ENCODE measurements at places on chromosomes 2 and 18. TPM values are rescaled to one million over a fixed set of nuclear protein-coding genes. Genes with fewer than 3 reads are reported as not detected.

ALPI gene
- not detected for total RNA-seq

AQP12A gene
- total RNA-seq = not detected

SERPINB11 gene
- total RNA-seq = not detected

ZNF397 gene
- 22.7 TPM for total RNA-seq

CNTNAP5 gene
- not detected for total RNA-seq

CLASP1 gene
- 98.6 TPM for total RNA-seq

ACSL3 gene
- total RNA-seq = 36.1 TPM

FBLN7 gene
- 48.5 TPM for total RNA-seq

RNF125 gene
- total RNA-seq = 12.0 TPM

PSMA8 gene
- 0.45 TPM for total RNA-seq

INPP5D gene
- total RNA-seq = 71.1 TPM

SCYGR5 gene
- total RNA-seq = not detected

DNA sequence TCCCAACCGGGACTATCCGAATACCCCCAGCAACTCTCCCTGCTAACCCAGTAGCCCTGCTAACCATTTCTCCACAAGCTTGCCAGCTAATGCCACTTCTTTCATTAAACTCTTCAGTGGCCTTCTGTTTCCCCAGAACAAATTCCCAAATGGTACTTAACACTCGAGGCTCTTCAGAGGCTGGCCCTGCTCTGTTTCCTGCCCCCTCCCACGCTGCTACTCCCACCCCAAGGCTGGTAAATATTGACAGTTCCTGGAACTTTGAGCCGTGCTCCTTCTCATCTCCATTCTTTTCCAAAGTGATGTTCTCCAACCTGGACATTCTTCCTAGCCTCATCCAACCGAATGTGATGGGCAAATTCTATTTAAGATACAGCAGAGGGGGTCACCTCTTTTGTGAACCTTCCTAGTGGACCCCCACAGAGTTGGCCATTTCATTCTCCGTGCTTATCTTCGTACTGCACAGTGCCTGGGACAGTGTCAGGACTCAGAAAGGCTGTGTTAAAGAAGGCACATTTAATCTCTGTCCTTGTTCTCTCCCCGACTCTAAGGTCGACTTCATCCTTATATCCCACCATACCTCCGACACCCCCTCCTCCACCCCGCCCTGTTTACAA is 3.2 kb upstream of the KIDINS220 start:
- no peak for DNase-seq

- DNase-seq = peak; percentile 78
Measured at GRCh38 chr2:240556553-240557100, 1.2 kb downstream of the ANKMY1 start.

GRCh38 chr2:212640428-212640827 is 101.8 kb upstream of the ERBB4 start:
- DNase-seq = no peak

GRCh38 chr2:46353509-46353908 is 56.3 kb downstream of the EPAS1 start:
- no peak for DNase-seq

- no peak for DNase-seq
Measured at GRCh38 chr2:193276560-193276959, 1081.8 kb upstream of the TMEFF2 start.

GRCh38 chr2:223487214-223487846 is 114.8 kb downstream of the SCG2 start:
- DNase-seq = no peak

DNA sequence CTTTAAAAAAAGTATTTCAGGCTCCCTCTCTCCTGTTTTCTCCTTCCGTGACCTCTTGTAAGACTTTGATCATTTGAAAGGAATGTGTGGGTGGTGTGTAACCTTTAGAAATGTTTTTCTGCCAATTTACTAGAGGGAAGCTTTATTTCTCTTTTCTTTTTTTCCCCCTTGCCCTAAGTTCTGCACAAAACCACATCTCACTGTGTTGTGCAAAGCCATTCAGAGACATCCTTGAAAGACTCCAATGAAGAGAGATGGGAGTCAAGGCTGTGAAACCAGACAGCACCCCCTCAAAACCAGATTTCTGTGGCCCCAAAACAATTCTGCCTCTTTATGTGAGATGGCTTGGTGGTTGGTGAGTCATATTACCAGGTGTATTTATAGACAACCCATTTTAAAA is 184.6 kb upstream of the ERBB4 start:
- no peak for DNase-seq

GRCh38 chr2:229610333-229610732 is 104.0 kb downstream of the DNER start:
- no peak for DNase-seq

DNA sequence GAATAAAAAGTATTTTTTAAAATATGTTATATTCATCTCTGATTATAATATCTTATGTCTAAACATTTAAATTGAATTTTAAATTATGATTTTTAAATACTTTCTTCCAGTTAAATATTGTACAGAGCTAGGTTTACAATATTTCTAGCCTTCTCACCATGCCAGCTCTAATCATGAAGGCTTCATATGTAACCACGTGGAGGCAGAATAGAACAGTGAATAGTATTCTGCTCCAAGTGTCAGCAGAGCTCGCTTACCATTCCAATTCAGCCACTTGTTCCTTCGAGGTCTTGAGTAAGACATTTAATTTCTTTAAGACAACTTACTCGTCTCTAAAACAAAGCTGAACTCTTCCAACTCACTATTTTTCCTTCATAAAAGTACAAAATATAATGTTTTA is 871.8 kb downstream of the SUCLG1 start:
- no peak for DNase-seq

DNA sequence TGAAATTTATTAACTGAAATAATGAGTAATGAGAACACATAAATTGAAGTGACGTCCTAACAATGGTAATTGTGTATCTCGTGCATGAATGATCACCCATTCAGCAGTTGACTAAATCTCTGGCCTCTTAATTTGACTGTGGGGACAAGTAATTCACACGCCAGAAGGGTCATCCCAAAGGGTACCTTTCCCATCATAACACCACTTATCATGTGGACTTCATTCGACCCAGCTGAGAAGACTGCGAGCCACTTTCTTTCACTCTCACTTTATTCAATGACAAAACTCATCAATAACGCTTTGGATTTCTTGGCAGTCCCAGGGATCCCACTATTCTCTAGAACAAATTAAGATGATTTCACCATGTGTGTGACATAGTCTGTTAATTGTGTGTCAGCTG is 62.7 kb upstream of the LYPD1 start:
- DNase-seq = no peak

- DNase-seq = no peak
Measured at GRCh38 chr2:172516299-172516698, 39.6 kb upstream of the PDK1 start.

DNA sequence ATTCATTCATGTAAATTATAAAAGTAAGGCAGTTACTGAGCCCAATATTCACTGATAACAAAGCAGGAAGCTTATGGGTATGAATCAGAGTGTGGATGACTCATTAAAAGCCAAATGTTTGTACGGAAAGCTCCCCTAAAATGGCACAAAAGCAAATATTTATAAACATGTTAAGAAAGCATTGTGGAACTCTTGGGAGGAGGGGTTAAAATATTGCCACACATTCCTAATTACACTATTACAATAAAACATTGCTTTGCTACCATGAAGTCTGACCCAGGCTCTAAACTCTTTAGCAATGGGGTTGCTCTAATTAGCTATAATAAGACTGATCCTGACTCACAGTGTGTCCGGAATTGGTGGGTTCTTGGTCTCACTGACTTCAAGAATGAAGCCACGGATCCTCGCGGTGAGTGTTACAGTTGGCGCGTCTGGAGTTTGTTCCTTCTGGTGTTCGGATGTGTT is 110.9 kb downstream of the NAB1 start:
- DNase-seq = no peak

DNA sequence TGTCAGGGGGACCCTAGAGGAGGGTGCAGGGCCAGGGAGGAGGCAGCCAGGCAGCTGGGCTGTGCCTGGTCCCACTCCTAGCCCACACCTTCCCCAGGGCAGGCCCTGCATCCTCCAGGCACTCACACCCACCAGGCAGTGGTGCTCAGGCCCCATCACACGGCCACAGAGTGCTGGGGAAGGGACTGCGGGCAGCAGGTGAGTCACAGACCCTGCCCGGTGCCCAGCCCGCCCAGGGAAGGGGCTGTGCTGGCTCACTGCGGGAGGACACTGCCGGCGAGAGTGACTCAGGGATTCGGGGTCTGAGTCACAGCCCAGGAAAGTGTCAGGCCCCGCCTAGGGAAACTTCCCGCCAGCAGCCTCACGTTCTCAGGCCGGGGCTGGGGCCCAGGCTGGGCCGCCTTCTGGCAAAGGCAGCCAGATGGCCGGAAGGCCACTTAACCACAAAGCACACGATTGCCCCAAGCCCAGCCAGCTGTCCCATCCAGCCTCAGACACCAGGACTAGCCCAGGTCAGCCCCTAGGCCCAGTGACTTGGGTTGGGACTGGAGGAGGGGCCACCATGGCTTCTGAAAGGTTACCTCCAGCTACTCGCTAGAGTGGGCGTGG is 42.2 kb downstream of the BIN1 start:
- peak; percentile 68 for DNase-seq

GRCh38 chr18:75128911-75129716 is 79.8 kb downstream of the PTGR3 start:
- no peak for DNase-seq

GRCh38 chr2:204019572-204020501 is 83.3 kb downstream of the ICOS start:
- DNase-seq = peak; percentile 72

DNA sequence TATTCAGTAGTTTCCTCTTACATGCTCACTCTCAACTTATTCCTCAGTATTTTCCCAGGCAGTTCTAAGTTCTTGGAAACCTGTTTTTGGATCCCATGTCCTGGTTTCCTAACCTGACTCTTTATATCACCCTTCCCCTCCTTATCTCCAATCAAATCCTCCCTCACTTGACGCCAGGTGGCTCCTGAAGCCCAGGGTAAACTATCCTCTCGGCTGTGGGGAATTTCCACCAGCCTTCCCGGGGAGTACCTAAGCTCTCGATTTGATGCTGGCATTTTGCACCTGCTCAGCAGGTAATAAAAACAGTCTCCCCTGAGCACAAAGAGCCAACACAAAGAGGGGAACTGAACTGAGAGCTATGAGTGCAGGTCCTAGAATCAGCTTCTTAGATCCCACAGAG is 538.0 kb downstream of the SLC4A3 start:
- DNase-seq = no peak

DNA sequence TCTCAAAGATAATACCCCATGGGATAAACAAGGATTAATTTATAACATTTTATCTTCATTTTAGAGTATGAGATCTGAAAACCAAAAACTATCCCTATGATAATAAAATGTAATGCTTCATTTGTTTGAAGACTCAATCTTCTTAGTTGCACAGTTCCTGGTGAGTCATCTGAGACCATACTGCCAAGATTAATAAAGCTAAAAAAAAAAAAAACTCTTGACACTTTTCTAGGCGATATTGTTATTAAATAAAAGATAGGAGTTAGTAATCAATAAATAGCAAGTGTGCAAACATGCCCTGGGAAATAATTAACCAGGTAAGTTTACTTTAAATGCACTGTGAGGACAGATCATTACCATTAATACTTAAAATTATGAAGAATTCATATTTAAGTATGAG is 83.9 kb downstream of the RPE start:
- no peak for DNase-seq

DNA sequence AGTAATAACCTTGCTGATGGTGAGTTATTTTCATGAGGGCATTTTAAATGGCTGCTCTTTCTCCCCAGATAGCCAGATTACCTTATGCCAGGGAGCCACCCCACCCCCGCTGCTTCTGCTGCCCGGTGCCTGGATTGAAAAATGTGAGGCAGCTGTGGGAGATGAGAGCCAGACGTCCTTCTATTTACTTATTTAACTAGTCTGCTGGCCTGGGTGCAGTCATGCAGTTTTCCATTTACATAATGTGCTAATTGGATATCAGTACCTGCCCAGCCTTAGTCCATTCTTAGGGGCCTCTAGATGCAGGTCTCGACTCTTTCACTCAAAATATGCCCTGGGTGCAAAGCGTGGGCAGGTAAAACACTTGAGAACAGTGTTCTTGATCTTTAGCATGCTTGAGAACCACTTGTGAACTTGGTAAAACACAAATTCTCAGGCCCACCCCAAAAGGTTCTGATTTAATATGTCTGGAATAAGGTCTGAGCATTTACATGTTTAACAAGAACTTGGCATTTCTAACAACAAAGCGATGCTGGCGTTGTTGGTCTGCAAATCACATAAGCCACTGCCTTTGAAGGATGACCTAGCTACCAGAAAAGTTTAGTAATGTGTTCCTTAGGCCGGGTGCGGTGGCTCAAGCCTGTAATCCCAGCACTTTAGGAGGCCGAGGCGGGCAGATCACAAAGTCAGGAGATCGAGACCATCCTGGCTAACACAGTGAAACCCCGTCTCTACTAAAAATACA is 154.3 kb downstream of the NRP2 start:
- no peak for DNase-seq

- DNase-seq = no peak
Measured at GRCh38 chr18:48296581-48296980, 112.6 kb downstream of the ZBTB7C start.

DNA sequence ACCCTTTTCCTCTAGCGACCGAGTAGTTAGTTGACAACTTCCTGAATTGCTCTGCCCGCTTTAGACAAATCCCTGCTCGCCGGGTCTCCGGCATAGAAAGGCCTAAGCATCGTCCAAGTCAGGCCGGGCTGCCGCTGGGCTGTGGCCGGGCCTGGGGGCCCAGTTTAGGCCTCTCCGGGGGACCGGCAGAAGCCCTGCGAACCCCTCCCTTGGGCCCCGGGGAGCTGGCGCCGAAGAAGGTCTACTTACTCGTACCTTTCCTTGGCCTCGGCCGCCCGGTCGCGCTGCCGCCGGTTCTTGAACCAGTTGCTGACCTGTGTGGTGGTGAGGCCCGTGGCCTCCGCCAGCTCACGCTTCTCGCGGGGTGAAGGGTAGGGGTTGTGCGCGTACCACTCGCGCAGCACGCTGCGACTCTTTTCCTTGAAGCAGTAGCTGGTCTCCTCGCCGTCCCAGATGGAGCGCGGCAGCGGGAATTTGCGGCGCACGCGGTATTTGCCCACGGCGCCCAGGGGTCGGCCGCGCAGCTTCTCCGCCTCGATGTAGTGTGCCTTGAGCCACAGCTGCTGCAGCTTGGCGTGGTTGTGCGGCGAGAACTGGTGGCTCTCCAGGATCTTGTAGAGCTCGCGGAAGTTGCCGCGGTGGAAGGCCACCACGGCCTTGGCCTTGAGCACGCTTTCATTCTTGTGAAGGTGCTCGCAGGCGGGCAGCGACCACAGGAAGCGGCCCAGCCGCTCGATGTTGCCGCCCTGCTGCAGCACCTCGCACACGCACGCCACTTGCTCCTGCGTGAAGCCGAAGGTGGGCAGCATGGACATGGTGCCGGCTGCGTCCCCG is 739 bp downstream of the SIX2 start:
- DNase-seq = peak; percentile 28

DNA sequence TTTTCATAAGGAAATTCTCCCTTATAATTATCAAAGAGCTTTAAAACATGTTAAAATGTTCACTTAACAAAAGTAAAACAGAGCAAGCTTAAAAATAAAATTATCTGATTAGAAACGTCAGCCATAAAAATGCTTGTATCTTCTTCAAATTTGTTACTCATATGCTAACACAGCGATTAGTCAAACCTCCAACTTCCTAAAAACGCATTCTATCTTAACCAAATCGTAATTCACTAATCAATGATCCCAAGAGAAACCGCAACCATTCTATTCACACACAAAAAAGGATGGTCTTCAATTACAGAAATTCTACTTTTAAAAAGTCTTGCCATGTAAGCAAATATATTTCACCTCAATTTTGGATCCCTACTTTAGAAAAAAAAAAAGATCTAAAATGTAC is 1.9 kb downstream of the STK17B start:
- no peak for DNase-seq

Data from activated naive CD4-positive, alpha-beta T cell treated with anti-CD3 and anti-CD28 coated beads, Interleukin-2, amount 50 U/mL, for 72 hours (primary cell).